Heart left ventricle (tissue), 16 donors: ENCODE measurements at places on chromosomes 2 and 18.

GRCh38 chr2:29269765-29270109 lies 154.5 kb downstream of the CLIP4 start:
- no peak for DNase-seq

- no peak for DNase-seq
Observed at GRCh38 chr2:218812861-218813260, 18.7 kb downstream of the PRKAG3 start.

- DNase-seq: peak; percentile 74
Observed at GRCh38 chr2:72150157-72150860, 2.6 kb upstream of the CYP26B1 start.

DNA sequence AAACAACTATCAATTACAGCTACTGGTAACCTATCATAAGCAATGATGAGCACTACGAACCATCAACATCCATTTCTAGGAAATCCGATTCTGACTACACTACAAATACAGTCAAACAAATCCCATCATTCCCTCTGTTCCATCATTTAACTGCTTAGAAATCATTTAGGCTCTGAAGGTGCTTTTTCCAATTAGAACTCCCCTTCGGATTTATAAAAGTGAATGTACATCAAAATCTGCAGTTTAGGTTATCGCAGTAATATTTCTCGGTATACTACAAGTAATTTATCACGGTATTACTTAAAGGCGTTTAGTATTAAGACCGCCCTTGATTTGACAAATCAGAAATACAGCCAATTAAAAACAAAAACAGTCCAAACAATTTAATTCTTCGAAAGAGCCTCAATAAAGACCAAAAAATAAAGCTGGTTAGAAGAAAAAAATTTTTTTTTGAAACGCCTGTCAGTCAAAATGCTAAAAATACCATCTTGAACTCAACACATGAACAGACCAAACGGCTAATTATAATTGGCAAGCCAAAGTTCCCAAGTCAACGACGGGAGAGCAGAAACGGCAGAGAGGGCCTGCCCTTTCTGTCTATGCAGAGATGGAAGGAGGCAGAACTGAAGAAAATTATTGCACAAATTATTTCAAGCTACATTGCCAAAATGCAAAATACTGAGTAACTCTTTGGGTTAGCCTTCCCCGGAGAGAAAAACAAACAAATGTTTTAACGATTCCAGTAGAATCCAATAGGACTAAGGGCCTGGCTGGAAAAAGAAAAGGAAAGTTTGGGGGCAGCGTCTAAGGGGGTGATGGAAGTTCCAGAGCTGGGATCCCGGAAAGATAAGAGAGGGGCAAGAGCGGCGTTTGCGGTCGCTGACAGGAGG lies 1.2 kb downstream of the VPS54 start:
- peak; percentile 23 for DNase-seq

- no peak for DNase-seq
Observed at GRCh38 chr18:13376298-13376840, 157.8 kb downstream of the LDLRAD4 start.

GRCh38 chr2:238912228-238912915 lies 64.5 kb downstream of the TWIST2 start:
- peak; percentile 10 for DNase-seq

DNA sequence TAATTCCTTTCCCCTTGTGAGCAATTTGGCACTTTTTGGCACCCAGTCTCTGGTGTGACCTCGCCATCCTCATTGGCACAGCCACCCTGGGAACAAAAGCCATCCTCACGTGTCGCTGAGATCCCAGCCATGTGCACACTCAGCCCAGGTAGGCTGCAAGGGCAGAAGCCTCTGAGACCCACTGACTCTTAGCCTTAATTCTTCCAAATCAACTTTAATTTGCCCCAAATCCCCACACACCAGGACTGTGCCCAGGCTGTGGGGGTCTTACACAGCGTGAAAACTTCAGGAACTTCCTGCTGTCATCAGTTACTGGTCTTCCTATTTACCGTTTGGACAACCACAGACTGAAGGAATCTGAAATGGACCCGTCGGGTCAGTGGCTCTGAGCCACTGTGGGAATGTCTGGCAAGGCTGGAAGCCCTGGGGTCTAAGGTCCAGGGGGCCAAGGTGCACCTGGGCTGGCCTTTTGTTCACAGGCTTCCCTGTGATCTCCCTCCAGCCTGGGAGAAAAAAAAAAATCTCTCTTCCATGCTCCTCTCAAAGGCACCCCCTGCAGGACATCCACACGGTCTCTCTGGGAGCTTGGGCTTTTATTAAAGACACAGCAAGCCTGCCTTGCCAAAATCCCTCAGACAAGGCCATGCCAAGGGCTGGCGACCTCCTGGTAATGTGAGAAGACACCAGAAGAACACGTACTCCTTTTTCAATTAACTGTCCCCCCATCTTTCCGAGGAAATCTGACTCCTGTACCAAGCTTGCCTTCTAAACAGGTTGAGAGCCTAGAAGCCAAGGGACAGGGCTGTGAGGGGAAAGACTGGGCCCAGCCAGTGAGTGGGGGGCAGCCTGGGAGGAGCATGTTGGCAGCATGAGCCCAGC lies 42.1 kb upstream of the LAPTM4A start:
- DNase-seq: peak; percentile 47

GRCh38 chr18:8615397-8616027 lies 6.3 kb downstream of the RAB12 start:
- no peak for DNase-seq

DNA sequence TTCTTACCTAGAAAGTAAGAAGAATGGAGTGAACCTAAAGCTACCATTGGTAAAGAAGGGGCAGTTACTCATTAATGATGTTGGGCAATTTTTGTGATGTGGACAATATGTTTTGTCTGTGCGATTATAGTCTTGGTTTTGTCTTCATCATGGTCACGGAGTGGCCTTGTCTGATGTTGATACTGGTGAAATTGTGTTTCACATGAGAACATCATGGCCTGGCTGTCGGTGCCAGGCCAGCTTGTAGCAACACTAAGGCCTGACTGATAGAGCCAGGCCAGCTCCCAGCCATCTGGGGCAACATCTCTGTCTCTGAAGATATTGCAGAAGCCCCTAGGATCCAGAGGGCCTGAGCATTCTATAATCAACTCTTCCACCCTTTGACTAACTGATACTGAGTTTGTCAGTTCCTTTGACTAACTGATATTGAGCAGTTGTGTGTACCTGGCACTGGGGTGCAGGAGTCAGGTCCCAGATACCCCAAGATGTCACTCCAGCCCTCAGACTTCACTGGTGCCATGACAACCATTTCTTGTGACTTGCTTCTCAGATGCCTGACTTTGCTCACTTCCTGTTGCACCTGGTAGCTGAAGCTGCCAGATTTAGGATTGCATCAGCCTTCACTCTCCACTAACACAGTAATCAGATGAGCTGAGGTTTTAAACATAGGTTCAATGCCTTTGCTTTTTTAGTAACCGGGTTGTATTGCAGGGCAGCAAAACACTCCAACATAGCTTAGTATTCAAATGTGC lies 62.5 kb downstream of the RPIA start:
- DNase-seq: no peak

- DNase-seq: no peak
Observed at GRCh38 chr18:36942264-36942663, 113.3 kb downstream of the KIAA1328 start.

- DNase-seq: no peak
Observed at GRCh38 chr18:58891776-58892175, 27.1 kb downstream of the ZNF532 start.

DNA sequence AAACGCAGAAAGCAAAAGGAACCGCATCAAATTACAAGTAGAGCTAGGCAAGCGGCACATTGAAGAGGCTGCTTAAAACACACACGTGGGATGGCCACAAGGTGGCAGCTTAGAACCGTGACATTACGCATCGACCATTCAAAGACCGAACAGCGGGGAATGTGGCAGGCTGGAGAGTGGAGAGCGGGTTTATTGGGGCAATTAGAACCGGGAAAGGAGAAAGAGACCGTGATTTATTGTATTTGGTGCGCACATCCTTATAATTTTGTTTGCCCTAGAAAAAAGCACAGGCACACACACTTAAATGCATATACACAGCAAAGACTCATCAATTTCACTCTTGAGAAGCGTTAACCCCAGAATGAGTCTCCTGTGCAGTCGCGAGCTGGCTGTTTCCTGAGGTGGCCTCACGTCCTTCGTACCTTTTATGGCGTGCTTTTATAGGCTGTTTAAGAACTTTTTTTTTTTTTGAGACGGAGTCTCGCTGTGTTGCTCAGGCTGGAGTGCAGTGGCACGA lies 31.7 kb upstream of the MEP1B start:
- DNase-seq: peak; percentile 72

DNA sequence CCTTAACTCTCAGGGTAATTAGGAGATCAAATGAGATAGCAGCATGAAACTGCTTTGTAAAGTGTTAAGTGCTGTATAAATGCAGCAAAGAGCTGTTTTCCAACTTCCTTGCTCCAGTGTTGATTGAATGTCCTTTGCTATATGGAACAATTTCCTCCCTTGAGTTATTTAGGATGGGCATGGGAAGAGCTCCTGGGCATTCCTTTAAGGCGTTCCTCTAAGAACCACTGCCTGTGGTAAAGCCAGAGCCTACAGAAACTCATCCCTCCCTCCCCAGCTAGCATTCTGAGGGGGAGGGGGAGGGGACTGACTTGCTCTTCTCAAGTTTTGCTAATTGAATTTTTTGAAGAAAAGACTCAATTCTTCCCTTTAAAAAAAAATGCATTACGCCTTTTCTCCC lies 1.4 kb downstream of the AKAIN1 start:
- no peak for DNase-seq

DNA sequence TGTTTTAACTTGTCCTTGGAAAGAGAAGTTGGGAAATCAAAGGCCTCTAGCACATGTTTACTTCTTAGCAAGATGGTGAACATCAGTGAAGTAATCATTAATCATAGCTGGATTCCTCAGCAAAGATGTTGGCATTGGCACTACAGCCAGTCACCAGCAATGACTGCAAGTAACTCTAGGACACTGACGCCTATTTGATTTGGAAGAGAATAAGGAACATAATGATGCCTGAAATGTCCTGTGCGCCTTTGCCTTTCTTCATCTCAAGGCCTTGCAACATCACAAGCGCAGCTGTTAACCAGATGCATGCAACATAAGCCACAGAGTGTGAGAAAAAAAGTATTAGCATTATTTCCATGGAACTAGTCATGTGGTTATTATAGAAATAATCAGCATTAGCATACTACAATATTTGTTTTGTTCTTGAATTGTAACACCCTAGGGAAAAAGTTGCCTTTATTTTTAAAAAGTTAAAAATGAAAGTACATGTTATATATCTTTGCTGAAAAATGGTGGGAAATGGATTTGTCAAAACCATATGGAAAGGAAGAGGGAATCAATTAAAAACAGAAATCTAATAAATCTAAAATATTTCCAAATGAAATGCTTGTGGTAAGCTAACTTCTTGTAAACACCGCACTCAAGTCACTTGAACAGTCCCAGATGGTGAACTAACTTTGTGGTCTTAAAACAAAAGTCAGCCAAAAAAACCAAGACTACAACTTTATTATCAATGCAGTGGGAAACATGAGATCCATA lies 55.6 kb downstream of the THADA start:
- DNase-seq: peak; percentile 76

DNA sequence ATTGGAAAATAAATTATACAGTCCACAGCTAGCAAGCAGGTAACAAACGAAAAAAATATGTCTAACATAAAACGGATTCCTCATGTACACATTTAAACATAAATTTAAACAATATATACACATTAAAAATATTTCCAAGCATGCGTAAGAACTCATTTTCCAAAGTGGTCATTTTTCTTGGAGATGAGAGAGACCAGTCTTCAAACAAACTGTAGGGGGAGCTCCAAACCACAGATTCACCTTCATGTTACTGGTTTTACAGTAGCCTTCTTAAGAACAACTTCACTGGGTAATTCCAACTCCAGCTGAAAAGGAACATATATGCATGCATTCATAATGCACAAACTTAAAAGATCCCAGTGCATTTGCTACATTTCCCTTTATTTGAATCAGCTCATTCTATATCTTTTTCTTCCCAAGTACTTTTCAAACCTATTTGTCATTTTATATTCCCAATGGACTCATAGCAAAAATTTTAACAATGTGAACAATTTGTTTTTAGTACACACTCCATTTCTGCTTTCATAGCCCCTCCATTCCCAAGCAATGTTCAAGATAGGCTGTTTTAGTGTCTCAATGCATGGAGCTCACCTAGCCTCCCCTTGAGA lies 4.7 kb upstream of the STAMBP start:
- no peak for DNase-seq

DNA sequence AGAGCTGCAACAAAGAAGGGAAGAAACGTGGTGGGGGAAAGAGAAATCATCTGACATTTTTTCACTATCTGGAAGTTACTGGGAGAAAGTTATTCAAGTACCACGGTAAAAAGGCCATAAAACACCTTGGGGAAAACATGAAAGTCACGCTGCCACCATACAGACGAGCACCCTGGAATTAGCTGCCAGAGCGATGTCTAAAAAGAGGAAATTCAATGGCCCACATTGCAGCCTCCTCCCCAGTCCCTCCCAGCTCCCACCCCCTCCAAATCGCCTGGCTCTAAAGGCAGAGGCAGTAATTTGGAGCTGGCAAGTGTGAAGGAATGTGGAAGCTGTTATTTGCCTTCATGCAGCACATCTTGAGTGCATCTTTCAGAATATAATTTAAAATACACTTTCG lies 192.0 kb downstream of the ALK start:
- no peak for DNase-seq

GRCh38 chr2:121231385-121232000 lies 53.5 kb downstream of the TFCP2L1 start:
- peak; percentile 10 for DNase-seq

DNA sequence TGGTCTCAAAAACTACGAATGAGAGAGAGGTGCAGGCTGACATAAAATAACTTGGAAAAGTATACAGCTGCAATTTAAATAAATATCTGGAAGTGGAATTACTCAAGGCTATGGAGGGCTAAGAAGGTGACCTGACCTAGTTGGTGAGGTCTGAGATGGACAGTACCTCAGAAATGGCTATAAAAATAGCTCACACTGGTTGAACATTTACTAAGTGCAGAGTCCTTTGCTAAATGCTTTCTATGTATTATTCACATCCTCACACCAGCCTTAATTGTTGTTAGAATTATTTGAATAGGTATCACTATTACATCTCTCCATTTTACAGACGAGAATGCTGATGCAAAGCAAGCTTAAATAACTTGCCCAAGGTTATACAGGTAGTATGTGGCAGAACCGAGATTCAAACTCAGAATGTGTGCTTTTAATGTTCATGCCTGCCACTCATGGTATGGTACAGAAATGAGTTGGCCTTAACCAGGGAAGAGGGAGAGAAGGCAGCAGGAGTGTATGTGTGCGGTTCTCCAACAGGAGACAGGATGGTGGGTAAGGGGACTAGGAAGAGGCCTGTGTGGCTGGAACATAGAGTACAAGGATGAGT lies 37.4 kb downstream of the MRPL44 start:
- DNase-seq: no peak

- DNase-seq: no peak
Observed at GRCh38 chr18:8957731-8958130, 144.8 kb upstream of the NDUFV2 start.

DNA sequence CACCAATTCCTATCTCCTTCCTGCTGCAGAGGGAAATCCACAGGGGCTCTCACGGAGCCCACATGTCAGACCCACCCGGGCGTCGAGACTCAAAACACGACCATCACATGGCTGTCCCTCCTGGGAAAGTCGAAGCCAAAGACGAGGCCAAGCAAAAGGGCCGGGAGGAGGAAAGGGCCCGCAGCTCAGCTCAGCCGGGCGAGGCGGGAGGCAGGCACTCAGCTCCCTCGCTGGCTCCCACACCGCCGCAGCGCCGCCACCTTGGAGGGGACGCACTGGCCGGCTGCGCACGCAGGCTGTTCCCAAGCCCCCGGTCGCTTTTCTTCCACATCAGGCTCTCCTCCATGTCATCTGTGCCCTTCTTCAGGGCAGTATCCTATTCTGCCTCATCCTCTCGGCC lies 130.4 kb downstream of the L3MBTL4 start:
- DNase-seq: no peak
